ENCODE measurements at places on chromosomes 12 and 14. TPM values are rescaled to one million over a fixed set of nuclear protein-coding genes. Genes with fewer than 3 reads are reported as not detected.

AMIGO2 gene
- 229 TPM for total RNA-seq

DNA sequence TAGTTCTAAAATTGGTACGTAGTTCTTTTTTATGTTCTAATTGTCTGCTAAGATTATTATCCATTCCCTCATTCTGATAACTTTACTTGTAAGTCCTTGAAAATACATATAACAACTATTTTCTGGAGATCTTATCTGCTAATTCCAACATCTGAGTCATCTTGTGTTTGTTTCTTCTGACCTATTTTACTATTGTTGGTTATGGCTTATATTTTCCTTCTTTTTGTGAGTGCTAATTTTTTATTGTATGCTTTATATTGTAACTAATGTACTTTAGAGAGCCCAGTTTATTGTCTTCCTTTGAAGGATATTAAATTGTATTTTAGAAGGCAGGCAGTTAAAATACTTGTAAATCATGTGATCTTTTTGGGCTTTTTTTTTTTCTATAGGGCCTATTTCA is 149.3 kb upstream of the LRFN5 start:
- DNase-seq = no peak

DNA sequence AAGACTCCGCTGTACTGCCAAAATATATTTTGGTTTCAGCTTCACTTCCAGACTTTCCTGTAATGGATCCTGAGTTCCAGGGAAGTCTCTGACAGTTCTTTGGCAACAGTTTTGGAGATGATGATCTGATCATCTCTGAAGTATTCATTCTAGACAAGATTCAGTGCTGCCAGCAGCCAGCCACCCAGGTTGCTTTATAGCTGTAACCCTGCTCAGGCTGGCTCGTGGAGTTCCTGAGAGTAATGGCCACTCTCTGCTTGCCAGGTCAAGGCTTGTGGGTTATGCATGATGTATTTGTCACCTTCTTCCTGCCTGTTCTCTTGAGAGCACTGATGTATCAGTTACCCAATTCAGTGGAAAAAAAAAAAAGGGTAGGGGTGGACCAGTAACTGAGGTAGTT is 124.3 kb downstream of the PPHLN1 start:
- peak; percentile 25 for DNase-seq

DPF3 gene
- 3.2 TPM for total RNA-seq

DNA sequence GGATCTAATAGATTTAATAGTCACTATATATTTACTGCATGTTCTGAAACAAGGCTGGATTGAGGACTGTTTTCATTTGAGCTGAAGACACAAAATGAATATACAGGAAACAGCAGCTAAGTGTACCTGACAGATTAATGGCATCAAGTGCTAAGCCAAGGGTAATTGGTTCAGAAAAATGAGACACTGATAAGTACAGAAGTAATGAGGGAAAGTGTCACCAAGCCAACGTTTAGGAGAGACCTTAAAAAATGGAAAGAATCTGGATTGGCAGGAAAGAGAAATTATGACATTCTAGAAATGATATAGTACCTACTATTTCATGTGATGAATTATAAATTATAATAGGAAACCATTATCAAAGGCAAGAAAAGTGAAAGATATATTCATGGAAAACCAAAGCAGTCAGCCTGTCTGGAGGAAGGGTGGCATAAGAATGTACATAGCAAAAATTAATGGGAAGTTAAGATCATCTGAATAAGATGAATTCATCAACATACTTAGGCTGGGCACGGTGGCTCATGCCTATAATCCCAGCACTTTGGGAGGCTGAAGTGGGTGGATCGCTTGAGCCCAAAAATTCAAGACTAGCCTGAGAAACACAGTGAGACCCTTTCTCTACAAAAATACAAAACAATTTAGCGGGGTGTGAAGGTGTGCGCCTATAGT is 21.0 kb upstream of the DUSP16 start:
- DNase-seq = no peak

GRCh38 chr12:20438299-20438779 is 70.0 kb downstream of the PDE3A start:
- no peak for DNase-seq

DNA sequence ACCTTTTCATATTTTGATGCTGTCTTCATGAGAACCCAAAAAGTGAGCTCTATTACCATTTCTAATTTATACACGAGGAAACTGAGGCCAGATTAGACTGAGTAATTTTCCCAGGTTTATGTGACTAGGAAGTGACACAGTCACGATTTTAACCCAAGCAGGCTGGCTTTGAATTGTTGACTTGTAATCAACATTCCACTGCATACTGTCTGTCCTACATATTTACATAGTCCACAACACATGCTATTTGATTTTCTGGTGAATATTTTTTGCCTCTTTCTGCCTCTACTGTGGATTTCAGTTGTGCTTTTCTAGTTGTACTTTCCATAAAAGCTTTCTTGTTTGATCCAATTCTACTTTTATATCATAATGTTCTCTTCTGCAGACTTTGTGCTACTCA is 8.2 kb downstream of the TAS2R7 start:
- DNase-seq = no peak

PXN gene
- 136 TPM for total RNA-seq

All from A172 (cell line).